ENCODE measurements at places on chromosomes 2 and 18.

GRCh38 chr18:13165636-13166423 is 52.7 kb upstream of the LDLRAD4 start:
- no peak for DNase-seq

DNA sequence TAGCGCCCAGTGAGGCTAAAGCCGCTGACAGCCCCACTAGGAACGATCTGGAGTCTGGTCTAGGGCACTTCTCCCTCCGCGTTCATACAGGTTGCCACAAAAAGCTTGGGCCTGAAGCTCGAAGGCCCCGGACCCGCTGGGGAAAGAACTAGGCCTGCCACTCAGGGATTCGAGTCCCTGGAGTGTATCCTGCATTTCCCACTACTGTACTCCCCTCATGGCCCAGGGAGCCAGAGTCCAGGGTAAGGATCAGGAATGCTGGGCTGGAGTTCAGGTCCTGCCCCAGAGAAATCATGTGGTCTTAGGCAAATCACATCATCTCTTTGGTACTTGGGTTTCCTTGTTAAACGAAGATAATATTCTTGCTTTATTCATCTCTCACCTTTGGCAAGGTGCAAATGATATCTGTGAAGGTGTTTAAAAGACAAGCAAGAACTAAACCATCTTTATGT is 1.4 kb upstream of the ZFP36L2 start:
- DNase-seq = no peak

GRCh38 chr2:86211033-86211795 is 12.0 kb downstream of the MRPL35 start:
- DNase-seq = no peak

DNA sequence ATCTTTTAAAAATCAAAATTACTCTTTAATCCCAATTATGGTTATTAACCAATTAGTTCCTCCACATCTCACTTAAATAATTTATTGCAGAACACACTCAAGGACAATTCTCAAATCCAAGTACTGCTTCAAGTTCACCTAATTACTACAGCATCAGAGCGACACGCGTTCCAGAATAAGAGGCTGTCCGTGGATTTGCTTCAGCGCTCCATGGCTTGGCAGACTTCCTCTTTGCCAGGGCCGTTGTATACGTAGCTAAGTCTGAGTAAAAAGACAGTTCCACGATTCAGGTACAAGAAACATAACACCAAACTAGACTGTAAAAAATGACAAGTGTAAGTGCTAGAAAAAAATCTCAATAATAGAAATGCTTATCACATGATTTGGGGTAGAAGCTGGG is 153.2 kb upstream of the MYT1L start:
- DNase-seq = no peak

DNA sequence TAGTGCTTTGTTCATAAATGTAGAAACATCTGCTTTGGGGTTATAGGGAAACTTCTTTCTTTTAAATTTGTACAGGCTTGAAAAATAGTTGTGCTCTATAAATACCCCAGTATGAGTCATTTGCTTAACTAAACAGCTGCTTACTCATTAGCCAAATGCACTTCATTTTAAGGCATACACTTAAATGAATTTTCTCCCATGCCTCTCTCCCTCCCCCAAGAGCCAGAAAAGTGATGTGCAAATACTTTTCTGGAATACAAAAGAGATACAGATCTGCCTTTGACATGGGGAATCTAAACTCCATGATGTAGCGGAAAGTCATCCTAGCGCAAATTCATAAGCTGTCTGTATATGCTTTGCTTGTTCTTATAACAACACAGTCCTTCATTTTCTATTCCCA is 469.4 kb downstream of the DLGAP1 start:
- DNase-seq = no peak

DNA sequence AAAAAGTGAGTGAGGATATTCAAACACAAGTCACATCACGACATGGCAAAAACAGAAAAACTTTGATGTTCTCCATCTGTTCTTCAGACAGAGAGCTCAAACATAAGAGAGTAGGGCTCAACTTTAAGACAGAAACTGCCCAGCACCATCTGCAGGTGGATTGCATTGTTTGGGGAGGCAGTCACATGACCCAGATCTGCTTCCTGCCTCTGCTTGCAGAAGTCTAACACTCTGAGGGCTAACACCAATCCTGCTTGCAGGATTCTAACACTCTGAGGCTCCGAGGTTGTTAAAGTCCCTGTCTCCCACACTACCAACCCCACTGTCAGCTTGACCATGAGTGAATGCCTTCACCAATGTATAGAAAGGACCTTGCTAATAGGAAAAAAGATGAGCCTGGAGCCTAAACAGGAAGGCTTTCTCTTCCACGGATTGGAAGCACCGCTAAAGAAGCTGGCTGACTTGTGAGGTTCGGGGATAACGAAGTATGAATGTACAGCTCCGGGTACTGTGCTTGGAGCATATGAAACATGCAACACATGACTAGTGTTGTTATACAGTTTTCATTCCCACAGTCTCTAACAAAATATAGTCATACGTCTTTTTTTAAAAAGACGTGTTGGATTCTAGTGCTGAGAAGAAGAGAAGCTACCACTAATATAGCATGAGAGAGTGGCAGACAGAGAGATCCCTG is 176.6 kb upstream of the CREB1 start:
- DNase-seq = no peak

- no peak for DNase-seq
Observed at GRCh38 chr2:40360652-40361051, 91.2 kb downstream of the SLC8A1 start.

GRCh38 chr2:122486705-122487415 is 731.4 kb downstream of the TSN start:
- DNase-seq = no peak

DNA sequence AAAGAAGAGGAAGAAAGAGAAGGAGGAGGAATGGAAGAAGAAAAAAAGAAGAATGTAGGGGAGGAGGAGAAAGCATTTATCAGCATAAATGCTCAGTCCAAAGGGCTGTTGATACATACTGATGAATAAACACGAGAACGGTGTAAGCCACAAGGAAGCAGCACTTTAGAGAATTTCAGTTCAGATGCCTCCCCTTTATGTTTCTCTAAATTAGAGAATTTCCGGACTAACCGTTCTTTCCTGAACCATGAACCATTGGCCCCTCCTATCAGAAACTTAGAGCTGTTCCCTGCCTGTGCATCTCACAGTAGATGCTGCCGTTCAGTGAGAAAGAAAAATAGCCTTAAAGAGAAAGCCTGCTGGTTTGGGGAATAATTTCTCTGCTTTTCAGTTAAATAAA is 49.2 kb upstream of the TUBA3D start:
- peak; percentile 63 for DNase-seq

GRCh38 chr2:8452979-8453903 is 228.6 kb upstream of the ID2 start:
- peak; percentile 41 for DNase-seq

DNA sequence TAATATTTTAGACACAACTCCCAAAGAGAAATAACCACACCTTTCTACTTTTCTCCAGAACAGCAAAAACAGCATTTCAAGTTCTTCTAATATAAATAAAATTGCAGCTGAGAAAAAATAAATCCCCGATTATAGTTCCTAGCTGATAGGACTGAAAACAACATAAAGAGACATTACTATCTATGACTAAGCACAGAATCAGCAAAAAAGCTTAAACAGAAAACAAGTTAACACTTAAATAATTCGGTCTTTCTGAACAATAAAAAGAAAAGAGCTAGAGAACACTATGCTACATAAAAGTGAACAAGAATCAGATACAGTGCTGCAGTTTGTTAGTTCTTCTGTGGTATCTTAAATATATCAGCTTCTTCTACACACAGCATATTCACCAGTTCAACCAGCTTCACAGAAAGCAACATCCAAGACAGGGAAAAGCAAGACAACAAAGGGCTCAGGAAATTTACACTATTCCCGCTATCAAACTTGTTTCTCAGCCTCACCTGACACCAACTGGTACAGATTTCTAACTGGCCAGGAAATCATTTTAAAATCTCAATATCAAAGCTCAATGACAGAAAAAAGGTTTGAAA is 28.6 kb downstream of the FEZ2 start:
- DNase-seq = no peak

GRCh38 chr2:75710220-75710576 is 517 bp downstream of the GCFC2 start:
- DNase-seq = no peak

DNA sequence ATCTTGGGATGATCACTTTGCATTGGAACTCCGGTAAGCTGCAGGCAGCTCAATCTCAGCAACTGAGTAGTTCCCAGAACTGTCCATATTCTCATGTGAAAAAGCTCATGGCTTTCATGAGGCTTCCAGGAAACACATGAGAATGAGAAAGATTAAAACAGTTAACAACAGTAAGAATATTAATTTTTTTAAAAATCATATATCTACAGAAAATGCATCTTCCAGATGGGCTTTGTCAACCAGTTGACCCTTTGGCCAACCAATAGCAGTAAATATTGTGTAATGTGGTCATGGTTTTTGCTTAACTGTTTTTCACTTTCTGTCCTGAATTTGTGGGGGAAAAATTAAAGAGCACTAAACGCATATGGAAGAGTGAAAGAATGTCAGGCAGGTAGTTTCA is 131.2 kb upstream of the CCDC195 start:
- no peak for DNase-seq

DNA sequence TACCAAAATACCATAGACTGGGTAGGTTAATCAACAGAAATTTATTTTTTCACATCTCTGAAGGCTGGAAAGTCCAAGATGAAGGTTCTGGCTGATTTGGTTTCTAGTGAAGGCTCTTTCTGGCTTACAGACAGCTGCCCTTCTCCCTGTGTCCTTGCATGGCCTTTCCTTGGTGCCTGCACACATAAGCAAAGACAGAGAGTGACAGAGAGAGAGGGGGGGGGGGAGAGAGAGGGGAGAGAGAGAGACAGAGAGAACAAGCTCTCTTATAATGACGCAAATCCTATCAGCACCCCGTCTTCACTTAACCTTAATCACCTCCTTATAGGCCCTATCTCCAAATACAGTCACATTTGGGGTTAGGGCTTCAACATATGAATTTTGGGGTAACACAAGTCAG is 53.9 kb downstream of the INO80C start:
- DNase-seq = no peak

- DNase-seq = no peak
Observed at GRCh38 chr18:45642238-45642637, 27.0 kb downstream of the SLC14A2 start.

- no peak for DNase-seq
Observed at GRCh38 chr2:216657980-216658379, 24.8 kb downstream of the IGFBP2 start.

- DNase-seq = no peak
Observed at GRCh38 chr2:30230497-30231211, 680 bp upstream of the LBH start.
